ENCODE measurements at places on chromosomes 16 and 17. TPM values are rescaled to one million over a fixed set of nuclear protein-coding genes. Genes with fewer than 3 reads are reported as not detected.

SLC25A19 gene
- total RNA-seq, result 10.8 TPM

HBA2 gene
- total RNA-seq, result not detected

OTOP3 gene
- 0.43 TPM for total RNA-seq

ADAM11 gene
- 0.28 TPM for total RNA-seq

CD300H gene
- total RNA-seq, result not detected

ATXN7L3 gene
- total RNA-seq, result 64.0 TPM

CACNG5 gene
- not detected for total RNA-seq

TP53TG3F gene
- not detected for total RNA-seq

HSPB9 gene
- not detected for total RNA-seq

Data from hepatocyte (in vitro differentiated cells).